Right ventricle myocardium inferior (tissue), 1 donor: ENCODE measurements at places on chromosomes 6 and 20.
A peak's percentile ranks its signal among the peaks of the same experiment; 100 is the strongest.

DNA sequence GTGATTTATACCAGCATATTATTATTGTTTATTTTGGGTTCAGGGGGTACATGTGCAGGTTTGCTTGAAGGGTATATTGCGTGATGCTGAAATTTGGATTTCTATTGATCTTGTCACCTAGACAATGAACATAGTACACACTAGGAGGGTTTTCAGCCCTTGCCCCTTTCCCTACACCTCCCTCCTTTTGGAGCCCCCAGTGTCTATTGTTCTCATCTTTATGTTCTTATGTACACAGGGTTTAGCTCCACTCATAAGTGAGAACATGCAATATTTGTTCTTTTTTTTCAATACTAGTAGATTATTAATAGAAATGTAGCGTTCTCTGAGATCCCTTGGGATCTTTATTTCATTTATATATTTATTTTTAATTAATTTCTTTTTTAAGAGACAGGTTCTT, 79.2 kb upstream of the MRAP2 start:
- DNase-seq, result no peak

- DNase-seq, result no peak
Measured at GRCh38 chr20:9211016-9211760, 142.3 kb downstream of the PLCB4 start.

- DNase-seq, result no peak
Measured at GRCh38 chr6:36581716-36582115, 12.4 kb upstream of the SRSF3 start.

DNA sequence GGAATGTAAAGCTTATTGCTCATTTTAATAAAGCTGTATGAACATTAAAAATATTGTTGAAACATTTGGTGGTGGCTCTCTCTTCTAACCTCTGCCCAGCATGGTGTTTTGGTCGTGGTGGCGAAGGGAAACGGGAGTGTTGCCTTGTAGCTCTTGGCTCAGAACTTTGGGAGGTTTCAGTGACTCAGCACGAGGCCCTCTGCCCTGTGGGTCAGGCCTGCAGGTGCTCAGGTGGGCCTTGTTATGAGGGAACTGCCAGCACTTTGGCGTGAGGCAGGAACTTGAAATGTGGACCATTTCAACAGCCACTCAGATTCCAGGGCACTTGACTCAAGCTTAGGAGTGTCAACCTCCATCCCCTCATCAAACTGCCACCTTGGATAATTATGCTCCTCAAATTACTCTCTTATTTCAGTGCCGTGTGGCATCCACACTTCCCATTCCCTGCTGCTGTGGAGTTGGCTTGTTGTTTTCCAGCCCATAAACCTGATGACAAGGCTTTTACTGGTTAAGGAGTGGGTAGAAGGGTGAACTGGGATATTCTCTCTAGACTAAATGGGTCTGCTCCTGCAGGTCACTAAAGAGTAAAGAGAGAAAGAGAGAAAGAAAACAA, 36.3 kb downstream of the PRDM1 start:
- DNase-seq, result no peak

DNA sequence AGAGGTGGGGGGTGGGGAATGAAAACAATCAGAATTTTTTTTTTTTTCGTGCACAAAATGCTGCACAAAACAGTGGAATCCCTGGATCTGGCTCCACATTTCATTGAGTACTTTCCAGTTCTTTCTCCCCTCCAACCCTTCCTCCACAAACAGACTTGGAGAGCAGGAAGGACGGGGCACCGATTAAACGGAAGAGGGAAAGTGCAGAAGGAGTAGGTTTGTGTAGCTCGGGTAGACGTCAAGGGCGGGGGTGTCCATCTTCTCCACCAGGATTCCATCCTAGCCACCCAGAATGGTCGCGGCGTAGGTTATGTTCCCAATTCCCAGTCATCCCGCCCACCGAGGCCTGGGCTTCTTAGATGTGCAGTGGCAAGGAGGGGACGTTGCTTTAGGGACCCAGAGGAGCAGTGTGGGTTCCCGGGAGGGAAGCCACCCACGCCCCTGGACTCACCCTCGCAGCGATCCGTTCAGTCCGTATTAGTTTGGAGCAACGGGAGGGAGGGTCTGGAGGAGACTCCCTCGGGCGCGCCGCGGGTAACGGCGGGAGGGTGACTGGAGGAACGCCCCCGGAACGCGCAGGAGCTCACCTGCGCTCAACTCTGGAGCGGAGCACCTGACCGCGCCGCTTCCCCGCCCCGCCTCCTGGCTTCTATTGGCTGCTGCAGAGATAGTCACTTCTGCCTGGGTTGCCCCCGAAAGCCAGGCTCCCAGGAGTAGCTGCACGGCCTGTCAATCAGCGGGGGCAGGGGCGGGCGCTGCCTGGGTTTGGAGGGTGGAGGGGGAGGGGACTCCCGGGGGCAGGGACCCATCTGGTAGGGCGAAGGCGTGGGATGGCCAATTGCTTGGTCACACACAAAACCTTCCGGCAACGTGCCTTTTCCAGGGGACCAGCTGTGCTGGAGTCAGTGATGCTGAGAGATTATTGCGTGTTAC, at the start of gene ENPP5:
Gene ENPP5, minus strand, starts transcription at position 624 of the 933 bp plus-strand sequence. CDS start 2,718 bp downstream, outside the sequence.
- DNase-seq, result peak; percentile 81

DNA sequence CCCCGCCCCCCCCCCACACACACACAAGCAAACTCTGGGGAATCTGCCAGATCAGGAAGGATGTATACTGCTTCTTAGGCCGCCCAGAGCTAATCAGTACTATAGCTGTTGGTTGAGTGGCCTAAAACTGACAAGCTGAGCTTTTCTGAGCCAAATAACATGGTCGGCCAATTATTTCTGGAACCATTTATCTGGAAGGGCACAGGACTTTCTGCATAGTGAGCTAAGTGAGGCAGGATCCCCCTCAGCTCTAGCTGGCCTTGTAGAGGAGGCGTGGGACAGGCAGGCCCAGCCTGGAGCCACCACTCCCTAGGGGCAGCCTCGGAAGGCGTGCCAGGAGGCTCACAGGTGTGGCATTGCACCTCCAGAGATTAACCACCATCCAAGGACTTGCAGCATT, 200.1 kb downstream of the TMEM242 start:
- no peak for DNase-seq
